COR-L47 (cell line): ENCODE measurements at places on chromosomes 5 and 9.

GRCh38 chr5:134249469-134250379, 23.9 kb upstream of the PPP2CA start:
- no peak for DNase-seq

- DNase-seq = no peak
Measured at GRCh38 chr5:124262991-124263571, 483.4 kb downstream of the ZNF608 start.

GRCh38 chr9:72526901-72527800, 5.7 kb downstream of the TMC1 start:
- DNase-seq = no peak

DNA sequence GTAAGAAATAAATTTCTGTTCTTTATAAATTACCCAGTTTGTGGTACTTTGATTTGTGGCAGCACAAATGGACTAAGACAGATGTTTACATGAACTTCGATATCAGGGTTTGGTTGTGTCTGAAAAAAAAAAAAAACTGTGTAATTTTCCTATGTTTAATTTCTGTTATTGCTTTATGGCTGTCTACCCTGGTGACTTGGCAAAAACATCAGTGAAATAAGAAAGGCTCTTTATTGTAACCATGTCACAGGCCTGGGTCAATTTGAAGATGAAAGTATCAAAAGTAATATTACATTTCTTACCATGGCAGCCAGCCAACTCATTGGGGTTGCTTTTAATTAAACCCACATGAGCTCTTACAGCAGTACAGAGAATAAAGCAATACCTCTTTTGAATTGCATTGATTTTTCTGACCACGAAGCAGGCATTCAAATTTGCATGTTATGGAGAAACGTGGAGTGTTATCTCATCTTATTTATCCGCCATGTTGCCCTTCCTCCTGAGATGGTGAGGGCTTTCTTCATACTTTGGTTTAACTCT, 20.6 kb upstream of the SV2C start:
- DNase-seq = no peak

- no peak for DNase-seq
Measured at GRCh38 chr5:168413062-168413461, 73.2 kb upstream of the RARS1 start.

DNA sequence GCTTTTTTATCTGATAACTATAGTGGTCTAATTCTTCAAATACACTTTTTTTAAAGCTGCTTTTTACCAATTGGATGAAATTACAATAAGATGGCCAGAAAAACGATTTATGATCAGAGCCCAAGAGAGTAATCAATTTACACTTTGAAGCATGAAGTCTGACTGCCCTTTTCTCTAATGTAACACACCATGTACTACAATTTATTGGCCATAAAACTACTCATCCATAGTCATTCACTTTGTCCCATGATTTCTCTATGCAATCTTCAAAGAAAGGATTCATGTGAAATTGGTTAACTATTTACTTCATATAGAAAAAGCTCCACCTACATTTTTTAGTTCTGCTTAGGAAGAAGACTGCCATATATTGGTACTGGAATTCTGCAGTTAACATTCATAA, 73.6 kb upstream of the CAST start:
- no peak for DNase-seq

GRCh38 chr5:119276978-119277377, 78.8 kb upstream of the TNFAIP8 start:
- no peak for DNase-seq

DNA sequence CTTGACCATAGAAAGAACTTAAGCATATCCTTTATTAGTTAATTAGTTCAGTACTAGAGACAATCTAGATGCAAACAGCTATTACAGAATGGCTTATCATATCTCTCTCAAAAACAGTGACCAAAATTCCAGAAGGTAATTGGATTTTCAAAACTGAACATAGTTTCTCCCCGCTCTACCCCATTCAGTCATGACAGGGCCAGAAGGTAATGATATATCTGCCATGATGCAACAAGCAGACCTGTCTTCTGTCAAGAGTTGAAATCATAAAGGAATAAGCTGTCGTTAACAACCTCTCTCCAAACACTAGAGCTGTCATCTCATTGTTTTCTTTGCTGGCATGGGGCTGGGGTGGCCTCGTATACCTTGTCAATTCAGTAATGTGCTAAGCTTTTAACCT, 200.5 kb upstream of the POU5F2 start:
- peak; percentile 12 for DNase-seq

GRCh38 chr5:88245241-88245892, 23.3 kb downstream of the TMEM161B start:
- no peak for DNase-seq

GRCh38 chr9:106277966-106278365, 583.6 kb downstream of the TMEM38B start:
- no peak for DNase-seq

DNA sequence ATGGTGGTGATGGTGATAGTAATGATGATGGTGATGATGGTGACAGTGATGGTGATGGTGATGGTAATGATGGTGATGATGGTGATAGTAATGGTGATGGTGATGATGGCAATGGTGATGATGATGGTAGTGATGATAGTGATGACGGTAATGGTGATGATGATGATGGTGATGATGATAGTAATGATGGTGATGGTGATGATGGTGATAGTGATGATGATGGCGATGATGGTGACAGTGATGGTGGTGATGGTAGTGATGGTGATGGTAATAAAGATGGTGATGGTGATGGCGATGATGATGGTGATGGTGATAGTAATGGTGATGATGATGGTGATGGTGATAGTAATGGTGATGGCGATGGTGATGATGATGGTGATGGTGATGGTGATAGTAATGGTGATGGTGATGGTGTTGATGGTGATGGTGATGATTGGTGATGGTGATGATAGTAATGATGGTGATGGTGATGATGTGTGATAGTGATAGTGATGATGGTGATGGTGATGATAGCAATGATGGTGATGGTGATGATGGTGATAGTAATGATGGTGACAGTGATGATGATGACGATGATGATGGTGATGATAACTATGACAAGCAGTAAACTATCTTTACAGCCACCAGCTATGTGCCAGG, 38.6 kb downstream of the PHF2 start:
- DNase-seq = no peak

DNA sequence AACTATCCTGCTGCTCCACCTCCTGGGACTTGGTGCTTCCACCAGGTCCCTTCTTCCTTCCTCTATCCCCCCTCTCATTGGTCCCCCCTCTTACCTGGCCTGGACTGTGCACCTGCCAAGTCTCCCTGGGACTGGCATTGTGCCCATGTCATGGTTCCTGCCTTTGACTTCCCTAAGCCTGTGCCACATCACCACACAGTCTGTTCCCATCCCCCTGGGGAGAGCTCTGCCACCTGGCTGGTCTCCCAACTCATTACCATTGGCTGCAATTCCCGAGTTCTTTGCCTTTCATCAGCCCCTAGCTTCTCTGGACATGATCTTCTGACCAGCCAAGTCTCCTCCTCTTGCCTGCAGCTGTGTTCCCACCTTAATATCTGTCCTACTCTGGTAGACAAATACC, 180.3 kb downstream of the SREK1 start:
- peak; percentile 92 for DNase-seq

DNA sequence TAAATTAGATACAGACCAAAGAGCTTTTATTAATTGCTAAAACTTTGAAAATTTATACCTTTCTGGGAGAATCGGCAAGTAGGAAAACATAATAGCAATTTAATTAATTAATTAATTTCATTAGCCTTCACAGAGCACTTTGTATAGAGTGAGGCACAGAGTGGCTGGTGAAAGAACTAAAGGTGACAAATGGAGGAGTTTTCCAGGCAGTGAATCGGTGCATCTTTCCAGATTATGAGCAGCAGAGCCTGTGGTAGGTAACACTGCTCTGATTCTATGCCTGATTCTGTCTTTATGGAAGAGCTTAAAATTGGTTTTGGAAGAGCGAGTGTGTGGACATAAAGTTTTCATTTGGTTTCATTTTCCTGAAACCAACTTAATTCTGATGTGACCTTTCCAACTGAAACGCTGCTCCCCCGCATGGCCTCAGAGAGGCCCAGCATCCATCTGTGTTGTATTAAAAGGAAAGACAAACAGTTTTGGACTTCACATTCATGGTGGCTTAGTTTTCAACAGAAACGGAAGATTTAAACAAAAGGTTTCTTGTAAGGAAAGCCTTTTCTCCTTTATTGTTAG, 188.9 kb upstream of the RPS23 start:
- DNase-seq = no peak

DNA sequence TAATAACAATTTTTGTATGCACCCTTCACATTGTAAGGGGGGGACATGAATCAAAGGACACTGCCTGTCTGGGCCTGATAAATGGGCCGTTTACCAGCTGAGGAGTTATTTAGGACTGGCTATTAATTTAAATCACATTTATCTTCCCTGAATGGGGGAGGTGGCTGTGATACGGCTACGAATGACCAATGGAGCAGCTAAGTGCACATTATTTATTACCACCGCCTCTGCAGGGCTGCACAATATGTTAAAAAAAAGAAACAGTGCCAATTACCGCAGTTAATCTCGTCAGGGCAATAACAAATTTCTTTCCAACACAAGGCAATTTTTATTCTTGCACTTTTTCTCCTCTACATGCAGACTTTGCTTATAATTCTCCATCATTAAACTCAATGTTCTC, 318.4 kb downstream of the IRX2 start:
- no peak for DNase-seq

GRCh38 chr9:35000535-35001284, 11.2 kb downstream of the DNAJB5 start:
- no peak for DNase-seq

- DNase-seq = peak; percentile 73
Measured at GRCh38 chr9:92147030-92147851, 32.0 kb upstream of the SPTLC1 start.

DNA sequence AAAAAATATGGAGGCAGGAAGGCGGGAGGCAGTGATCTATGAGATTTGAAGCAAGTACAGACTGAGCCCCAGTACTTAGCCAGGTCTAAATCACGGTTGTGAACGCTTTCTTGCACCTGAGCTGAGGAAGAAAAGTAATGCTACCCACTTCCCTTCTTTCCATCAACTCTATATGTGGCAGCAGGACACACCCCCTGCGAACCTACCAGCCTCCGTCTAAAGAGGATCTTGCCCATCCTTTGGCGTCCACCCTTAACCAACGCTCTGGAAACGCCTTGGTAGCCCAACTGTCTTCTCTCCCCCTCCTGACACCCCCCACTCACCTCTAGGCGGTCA, 545 bp downstream of the HMGCS1 start:
- DNase-seq = peak; percentile 37

DNA sequence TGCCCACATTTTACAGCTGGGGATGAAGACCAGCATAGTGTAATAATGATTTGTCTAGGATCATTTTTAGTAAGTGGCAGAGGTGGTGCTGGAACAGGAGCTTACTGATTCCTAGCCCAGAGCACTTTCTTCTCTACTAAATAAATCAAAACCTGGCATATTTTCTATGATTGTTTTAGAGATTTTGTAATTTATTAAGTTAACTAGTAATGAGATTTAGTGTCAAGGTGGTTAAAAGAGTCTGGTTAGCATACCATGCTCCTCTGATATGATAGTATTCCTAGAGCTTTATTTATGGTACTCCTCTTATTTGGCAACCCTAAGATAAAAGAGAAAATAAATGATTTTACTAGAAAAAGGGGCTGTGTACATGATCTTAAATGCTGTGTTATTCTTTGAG, 604.0 kb downstream of the ISL1 start:
- no peak for DNase-seq

DNA sequence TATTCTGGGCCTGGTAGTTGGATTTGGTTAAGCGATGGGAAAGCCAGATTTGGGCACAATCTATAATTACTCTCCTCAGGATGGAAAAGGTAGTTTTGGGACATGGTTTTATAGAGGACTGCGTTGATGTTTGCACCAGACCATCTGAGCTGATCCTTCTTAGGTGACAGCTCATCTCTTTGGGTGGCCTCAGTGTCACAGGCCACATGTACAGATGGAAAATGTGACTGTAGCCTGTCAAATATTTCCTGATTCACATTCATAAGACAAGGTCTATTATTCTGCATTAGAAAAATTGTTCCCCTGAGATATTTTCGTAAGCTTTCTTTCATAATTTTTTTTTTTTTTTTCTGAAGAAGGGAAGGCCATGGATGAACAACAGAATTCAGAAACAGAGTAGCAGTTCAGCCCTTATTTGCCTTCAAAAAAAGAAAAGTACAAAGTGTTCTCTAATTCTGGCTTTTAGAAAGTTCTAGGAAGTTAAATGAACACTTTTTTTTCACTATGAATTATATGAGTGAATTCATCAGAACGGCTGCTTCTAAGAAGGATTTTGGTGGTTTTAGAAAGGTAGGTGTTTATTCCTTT, 81.0 kb downstream of the NNT start:
- no peak for DNase-seq

DNA sequence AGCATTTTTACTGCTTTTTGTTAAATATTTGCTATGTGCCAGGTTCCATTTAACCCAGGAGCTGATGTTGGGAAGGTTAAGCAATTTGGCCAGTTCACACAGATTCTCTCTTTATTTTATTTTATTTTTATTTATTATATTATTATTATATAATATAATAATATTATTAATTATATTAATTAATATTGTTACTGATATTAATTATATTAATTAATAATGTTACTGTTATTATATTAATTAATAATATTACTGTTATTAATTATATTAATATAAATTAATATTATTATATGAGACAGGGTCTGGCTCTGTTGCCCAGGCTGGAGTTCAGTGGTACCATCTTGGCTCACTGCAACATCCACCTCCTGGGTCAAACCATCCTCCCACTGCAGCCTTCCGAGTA, 593.0 kb upstream of the SGCD start:
- DNase-seq = no peak

DNA sequence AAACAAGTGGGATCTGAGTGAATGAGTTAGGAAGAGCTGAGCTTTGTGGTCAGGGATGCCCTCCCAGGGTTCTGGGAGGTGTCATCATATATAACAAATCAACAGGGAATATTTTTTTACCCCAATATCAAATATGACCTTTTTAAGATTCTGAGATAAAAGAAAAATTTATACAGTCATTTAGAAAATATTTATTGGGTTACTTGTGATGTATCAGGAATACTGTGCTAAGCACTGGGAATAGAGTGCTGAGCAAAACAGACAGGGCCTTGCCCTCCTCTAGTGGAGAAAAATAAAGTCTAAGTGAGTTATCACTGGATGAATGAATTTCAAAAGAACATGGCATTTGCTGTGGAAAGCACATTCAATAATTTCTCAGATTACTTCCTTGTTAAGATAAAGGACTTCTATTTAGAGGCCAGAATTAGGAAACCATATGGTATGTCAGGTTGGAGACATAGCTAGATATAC, 102.9 kb downstream of the BOD1 start:
- DNase-seq = no peak

- DNase-seq = no peak
Measured at GRCh38 chr5:34639852-34640626, 16.1 kb upstream of the RAI14 start.

DNA sequence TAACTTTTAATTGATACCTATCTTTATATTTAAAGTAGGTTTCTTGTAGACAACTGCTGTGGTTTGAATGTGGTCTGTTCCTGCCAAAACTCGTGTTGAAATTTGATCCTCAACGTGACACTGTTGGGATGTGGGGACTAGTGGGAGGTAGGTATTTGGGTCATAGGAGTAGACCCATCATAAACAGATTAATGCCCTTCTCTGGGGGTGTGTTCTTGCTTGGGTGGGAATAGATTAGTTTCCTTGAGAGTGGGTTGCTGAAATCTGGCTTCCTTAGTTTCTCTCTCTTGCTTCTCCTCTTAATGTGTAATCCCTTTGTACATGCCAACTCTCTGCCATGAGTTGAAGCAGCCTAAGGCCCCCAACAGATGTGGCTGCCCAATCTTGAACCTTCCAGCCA, 34.6 kb upstream of the IPPK start:
- no peak for DNase-seq

- no peak for DNase-seq
Measured at GRCh38 chr5:15487228-15487627, 12.8 kb upstream of the FBXL7 start.

GRCh38 chr5:37637165-37637845, 202.5 kb downstream of the GDNF start:
- no peak for DNase-seq
